HFFc6 (cell line): ENCODE measurements at places on chromosomes 7 and 10. TPM values are rescaled to one million over a fixed set of nuclear protein-coding genes. Genes with fewer than 3 reads are reported as not detected.

The NCF1 gene
- total RNA-seq = not detected in 3 replicates

The RADIL gene
- 0.08 to 0.23 TPM (median 0.20 TPM) in 3 replicates for total RNA-seq

The NFE2L3 gene
- 2.3 to 6.8 TPM (median 5.9 TPM) in 3 replicates for total RNA-seq

The GHRHR gene
- total RNA-seq = not detected in 3 replicates

- H3K4me3 ChIP-seq = no peak overlapping the region
- H3K36me3 ChIP-seq = no peaks in the 10 kb centered on the region
- no peak overlapping the region for H3K27ac ChIP-seq
- H3K4me1 ChIP-seq = no peaks in the 10 kb centered on the region
Measured at GRCh38 chr10:46546591-46547540, 9.6 kb downstream of the GPRIN2 start.

GRCh38 chr10:124737708-124738107 lies 6.5 kb downstream of the FAM53B start:
- H3K4me1 ChIP-seq = peaks cover 41% of the 10 kb centered on the region
- DNase-seq = no peak
- no peak overlapping the region for H3K27ac ChIP-seq

GRCh38 chr7:130615583-130615982 lies 53.0 kb downstream of the COPG2 start:
- H3K36me3 ChIP-seq = peaks cover 18% of the 10 kb centered on the region
- no peaks in the 10 kb centered on the region for H3K4me1 ChIP-seq
- no peak overlapping the region for H3K4me3 ChIP-seq

DNA sequence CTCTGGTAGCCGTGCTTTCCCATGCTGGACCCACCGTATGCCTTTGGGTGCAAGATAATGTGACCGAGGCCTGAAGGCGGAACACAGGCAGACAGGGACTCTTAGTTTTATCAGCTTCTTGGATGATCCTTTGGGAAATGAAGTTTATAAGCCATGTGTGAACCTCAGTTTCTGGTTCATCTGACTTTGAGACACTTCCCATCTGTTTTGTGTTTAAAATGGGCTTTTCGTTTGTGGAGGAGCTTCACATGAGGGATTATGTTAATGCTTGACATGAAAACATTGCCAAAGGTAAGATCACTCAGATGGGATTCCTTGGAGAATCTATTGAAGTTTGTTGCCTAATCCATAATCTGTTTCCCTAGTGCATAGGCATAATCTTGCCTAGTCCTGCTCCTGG lies 249.8 kb upstream of the LYZL1 start:
- DNase-seq = no peak
- H3K27me3 ChIP-seq = peaks cover 10% of the 10 kb centered on the region
- H3K4me1 ChIP-seq = peaks cover 26% of the 10 kb centered on the region
- H3K36me3 ChIP-seq = no peaks in the 10 kb centered on the region
- no peak overlapping the region for H3K27ac ChIP-seq
- H3K4me3 ChIP-seq = no peak overlapping the region

DNA sequence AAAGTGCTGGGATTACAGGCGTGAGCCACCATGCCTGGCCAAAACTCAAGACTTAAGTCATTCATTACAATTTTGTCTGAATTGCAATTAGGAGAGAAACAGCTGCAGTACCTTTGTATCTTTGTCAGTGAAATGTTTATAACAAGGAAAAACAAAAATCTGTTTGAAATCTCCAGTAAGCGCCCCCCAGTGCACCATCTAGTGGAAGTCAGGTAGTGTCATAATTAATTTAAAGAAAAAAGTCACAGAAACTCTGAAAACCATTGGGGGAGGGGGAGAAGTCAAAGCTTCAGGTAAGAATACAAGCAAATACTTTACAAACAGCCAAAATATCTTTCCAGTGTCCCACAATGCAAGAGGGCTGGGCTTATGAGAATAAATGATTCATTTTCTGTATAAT lies 2.8 kb downstream of the MPP7 start:
- H3K27me3 ChIP-seq = peaks cover 28% of the 10 kb centered on the region
- peaks cover 9% of the 10 kb centered on the region for H3K4me1 ChIP-seq
- no peaks in the 10 kb centered on the region for H3K36me3 ChIP-seq
- no peak overlapping the region for H3K27ac ChIP-seq

DNA sequence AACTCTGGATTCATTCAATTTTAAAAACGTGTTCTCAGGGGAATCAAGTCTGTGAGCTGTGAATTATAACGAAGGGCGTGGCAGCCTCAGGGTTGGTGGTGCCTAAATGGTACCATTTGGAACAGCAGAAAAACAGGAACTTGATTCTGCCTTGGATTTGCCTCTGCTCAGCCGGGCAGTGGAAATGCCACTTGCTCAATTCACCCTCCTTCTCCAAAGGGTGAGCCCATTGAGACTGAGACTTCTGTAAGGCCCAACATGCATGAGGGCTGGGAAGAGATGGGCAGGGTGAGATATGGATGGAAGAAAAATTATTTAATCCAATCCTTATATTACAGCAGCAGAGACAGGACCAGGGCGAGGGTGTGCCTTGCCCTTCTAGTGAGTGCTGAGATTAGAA lies 107.1 kb upstream of the HABP2 start:
- no peaks in the 10 kb centered on the region for H3K4me1 ChIP-seq
- no peak for DNase-seq
- H3K27ac ChIP-seq = no peak overlapping the region
- peaks cover 46% of the 10 kb centered on the region for H3K27me3 ChIP-seq
- no peak overlapping the region for H3K4me3 ChIP-seq

- no peak overlapping the region for H3K4me3 ChIP-seq
- no peak overlapping the region for H3K27ac ChIP-seq
- H3K27me3 ChIP-seq = no peaks in the 10 kb centered on the region
- no peaks in the 10 kb centered on the region for H3K36me3 ChIP-seq
- H3K4me1 ChIP-seq = no peaks in the 10 kb centered on the region
- DNase-seq = no peak
Measured at GRCh38 chr7:92547579-92547978, 19.0 kb downstream of the RBM48 start.

DNA sequence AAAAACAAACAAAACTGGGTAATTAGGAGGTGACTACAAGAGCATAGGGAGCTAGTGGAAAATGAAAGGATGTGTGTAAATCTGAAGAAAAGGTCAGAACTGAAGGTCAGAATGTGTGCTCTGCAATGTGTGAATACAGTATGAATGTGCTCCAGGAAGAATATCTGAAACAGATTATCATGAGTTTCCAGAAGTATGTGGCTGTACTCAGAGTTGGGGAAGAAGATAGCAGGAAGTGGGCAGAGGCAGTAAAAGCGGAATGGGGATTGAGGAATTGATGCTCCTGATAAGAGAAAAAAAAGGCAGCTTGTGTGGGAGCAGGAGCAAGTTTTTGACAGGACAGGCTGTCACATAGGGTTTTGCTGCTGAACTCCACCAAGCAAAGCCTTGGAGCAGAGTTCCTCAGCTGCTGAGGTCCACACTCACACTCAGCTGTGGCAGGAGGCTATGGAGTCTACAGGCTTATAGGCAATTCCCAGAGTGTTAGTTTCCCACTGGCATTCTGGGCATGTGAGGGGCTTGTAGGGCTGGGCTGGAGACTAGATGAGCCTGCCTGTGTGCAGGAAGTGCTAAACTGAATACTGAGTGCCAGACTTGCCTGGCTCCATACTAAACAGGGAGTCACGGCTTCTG lies 22.9 kb downstream of the H2AZ2 start:
- DNase-seq = peak; percentile 68
- peaks cover 32% of the 10 kb centered on the region for H3K4me1 ChIP-seq
- peak overlapping the region; percentile 1; the same call in 1 of the 2 replicates for H3K4me3 ChIP-seq
- H3K36me3 ChIP-seq = peaks cover 12% of the 10 kb centered on the region

DNA sequence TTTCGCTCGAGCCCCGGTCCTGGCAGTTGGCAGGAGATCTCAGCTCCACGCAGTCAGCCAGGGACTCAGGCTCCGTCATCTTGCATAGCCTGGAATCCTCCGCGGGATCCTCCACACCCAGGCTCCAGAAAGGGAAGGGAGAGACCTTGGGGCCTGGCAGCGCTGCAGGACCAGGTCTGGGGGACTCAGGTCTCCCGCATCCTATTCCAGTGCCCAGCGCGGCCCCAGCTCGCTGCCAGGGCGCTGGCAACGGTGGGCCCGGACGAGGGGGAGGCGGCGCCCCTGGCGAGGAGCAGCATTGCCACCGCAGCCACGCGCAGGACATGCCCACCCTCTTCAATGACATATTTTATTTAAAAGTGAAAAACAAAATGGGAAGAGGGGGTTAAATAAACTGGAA lies 83.4 kb downstream of the LANCL2 start:
- no peaks in the 10 kb centered on the region; the same call in 1 of the 2 replicates for H3K27me3 ChIP-seq
- H3K27ac ChIP-seq = no peak overlapping the region
- DNase-seq = no peak
- no peaks in the 10 kb centered on the region for H3K36me3 ChIP-seq
- H3K4me3 ChIP-seq = no peak overlapping the region
- H3K4me1 ChIP-seq = peaks cover 14% of the 10 kb centered on the region

GRCh38 chr7:43078794-43079193 lies 33.7 kb upstream of the HECW1 start:
- peaks cover 18% of the 10 kb centered on the region for H3K4me1 ChIP-seq
- no peak overlapping the region for H3K4me3 ChIP-seq
- H3K27ac ChIP-seq = no peak overlapping the region
- H3K36me3 ChIP-seq = no peaks in the 10 kb centered on the region

- DNase-seq = no peak
- H3K4me3 ChIP-seq = no peak overlapping the region
- H3K27me3 ChIP-seq = peaks cover under 1% of the 10 kb centered on the region
- no peak overlapping the region for H3K27ac ChIP-seq
Measured at GRCh38 chr7:103795787-103796186, 193.7 kb downstream of the RELN start.
